ENCODE measurements at places on chromosomes 4 and X.

DNA sequence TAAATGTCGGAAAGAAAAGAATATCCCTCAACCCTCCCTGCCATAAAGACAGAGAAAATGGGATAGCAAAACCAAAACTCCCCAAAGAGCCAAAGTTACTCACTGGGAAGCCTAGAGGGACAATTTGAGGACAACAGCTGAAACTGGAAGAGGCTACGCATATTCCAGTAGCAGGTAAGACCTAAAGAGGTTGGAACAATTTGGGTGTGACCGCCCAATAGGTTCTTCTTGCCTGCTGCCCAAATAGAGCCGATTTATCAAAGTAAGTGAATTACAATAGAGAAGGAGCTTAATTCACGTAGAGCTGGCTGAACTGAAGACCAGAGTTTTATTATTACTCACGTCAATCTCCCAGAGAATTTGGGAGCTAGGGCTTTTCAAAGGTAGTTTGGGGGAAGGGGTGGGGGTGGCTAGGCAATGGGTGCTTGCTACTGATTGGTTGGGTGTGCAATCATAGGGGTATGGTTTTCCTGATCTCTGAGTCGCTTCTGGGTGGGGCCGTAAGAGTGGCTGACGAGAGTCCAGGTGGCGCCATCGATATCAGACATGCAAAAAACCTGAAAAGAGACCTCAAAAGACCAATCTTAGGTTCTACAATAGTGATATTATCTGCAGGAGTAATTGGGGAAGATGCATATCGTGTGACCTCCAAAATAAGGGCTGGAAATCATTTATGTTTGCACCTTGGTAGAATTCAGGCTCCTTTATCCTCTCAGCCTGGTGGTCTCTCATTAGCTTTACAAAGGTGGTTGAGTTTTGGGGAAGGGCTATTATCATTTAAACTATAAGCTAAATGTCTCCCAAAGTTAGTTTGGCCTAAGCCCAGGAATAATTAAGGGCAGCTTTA is 39.0 kb upstream of the SLC7A3 start:
- no peak for DNase-seq

GRCh38 chr4:132026166-132026565 is 1122.9 kb upstream of the PCDH10 start:
- no peak for DNase-seq

- no peak for DNase-seq
Measured at GRCh38 chr4:24892778-24893177, 20.1 kb downstream of the CCDC149 start.

DNA sequence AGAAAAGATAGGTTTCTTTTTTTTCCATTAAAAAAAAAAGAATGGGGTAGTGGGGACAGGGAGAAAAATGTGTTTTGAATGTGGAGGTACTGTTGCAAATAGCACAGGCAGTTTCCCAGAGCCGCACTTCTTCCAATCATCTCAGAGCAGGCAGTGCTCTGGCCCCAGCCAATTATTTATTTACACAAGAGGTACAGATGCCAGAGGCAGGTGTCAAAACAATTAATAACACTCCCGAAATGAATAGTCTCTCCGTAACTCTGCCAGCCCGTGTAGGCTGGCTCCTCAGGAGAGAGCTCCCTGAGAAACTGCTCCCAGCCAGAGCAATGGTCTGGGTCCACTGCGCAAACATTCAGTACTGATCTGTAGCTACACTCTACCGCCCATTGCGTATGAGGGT is 130.8 kb upstream of the IL1RAPL2 start:
- no peak for DNase-seq

GRCh38 chr4:8832113-8832915 is 39.3 kb downstream of the HMX1 start:
- no peak for DNase-seq

GRCh38 chr4:14008494-14008893 is 381.0 kb upstream of the BOD1L1 start:
- no peak for DNase-seq

- no peak for DNase-seq
Measured at GRCh38 chr4:151356510-151356909, 31.1 kb upstream of the SH3D19 start.

DNA sequence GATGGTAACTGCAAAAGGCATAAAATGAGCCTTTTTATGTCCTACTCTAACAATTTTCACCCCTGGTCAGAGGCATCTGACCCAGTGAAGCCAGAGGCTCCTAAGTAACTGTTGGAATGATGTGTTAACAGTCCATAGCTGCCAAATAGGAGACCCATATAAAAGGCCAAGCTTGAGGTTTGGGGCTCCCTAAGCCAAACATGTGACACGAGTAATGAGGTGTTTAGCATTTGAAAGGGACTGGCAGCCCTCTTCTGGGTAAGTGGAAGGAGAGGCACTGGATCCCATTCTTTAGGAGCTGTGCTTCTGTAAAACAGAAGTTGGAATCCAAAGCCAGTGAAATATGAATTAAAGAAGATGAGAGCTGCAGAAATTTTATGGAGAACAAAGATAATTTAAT is 100.6 kb upstream of the PNPLA4 start:
- peak; percentile 24 for DNase-seq

DNA sequence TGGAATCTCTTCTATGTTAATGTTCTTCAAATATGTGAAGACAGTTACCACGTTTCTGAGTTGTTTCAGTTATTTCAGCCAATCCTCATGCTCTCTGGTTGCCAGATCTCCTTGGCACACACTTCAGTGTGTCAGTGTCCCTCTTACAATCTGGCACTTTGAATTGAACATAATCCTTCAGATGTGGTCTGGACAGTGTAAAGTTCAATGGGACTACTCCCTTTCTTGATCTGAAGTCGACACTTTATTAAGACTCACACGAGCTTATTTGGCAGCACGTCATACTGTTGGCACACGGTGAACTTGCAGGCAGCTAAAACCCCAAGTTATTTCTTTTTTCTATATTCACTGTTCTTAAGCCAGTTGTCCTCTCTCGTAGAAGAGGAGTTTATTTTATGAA is 28.2 kb downstream of the ARSJ start:
- DNase-seq, result no peak

Data from globus pallidus (tissue), 1 donor.